Activated CD4-positive, alpha-beta T cell treated with anti-CD3 and anti-CD28 coated beads, Interleukin-2, amount 50 U/mL, for 48 hours (primary cell): ENCODE measurements at places on chromosomes 13 and 19.

- no peak for DNase-seq
Observed at GRCh38 chr19:292281-292884, 1.2 kb upstream of the PLPP2 start.

- DNase-seq = no peak
Observed at GRCh38 chr13:54750521-54750920, 1721.9 kb downstream of the OLFM4 start.

DNA sequence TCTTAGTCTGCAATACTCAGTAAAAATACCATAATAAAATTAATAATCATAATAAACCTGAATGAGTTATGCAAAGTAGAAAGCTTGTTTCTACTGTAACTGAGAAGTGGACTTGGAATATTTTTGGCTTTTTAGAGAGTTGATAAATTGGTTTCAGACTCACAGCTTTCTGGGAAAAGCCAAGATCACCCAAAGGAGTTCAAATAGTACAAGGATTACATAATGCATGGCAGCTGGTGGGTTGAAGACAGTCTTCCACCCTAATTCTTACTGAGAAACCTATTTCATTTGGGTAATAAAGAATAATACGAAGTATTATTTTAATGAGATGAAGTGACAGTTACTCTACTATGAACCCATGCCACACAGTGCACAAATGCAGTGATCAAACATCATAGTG, 139.4 kb upstream of the KLF12 start:
- no peak for DNase-seq

GRCh38 chr19:36152019-36152351, 262 bp downstream of the COX7A1 start:
- no peak for DNase-seq

- no peak for DNase-seq
Observed at GRCh38 chr13:41460930-41461329, 3.6 kb downstream of the RGCC start.

DNA sequence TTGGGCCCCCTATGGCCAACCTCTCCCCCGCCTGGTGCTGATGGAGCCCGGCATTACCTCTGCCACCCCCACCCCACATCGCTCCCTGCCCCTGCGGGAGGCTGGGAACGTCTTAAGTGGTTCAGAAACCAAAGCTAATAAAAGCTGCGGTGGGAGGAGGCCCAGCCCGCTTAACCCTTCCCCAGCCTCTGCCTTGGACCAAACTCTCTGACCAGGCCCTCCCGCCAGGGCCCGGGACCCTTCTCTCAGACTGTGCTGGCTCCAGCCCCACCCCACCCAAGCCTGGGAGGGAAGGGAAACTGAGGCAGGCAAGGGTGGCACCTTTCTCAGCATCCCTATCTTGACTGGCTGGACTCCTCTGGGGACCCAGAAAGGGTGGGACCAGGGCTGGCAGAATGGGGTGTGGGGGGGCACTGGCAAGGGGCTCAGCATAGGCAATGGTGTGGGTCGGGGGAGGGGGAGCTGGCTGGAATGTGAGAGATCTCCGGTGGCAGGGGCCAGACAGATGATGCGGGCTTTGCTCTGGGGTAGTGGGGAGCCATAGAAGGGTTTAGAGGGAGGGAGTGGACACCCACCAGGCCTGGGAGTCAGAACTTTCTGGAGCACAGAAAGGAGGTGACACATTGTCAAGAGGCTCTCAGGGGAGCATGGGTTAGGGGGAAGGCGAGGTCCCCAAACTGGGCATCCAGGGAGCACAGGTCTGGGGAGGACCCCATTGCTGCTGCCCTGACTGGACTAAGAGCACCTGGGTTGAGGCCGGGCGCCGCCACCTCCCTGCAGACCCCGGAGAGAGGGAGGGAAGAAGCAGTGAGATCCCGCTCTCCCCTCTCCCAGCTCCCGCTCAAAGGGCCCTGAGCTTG, 21.9 kb downstream of the SMIM24 start:
- no peak for DNase-seq

GRCh38 chr19:7982103-7982502, 23.3 kb downstream of the ELAVL1 start:
- no peak for DNase-seq

DNA sequence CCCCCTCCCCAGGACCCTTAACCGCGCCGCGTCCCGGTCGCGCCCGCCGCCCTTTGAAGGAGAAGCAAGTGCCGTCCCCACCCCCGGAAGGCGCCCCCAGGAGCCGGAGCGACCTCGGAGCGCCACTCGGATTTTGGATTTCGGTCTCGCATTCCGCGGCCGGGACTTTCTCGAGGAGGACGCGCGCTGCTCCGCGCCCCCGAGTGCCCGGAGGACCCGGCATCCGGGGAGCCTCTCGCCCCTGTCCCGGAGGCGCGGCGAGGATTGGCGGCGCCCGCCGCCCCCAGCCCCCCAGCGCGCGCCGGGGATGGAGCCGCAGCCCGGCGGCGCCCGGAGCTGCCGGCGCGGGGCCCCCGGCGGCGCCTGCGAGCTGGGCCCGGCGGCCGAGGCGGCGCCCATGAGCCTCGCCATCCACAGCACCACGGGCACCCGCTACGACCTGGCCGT, 1.6 kb downstream of the MIDN start:
- DNase-seq = no peak

GRCh38 chr13:95099541-95099940, 201.7 kb downstream of the ABCC4 start:
- no peak for DNase-seq

- DNase-seq = no peak
Observed at GRCh38 chr13:105177265-105177900, 1358.1 kb downstream of the EFNB2 start.

- DNase-seq = no peak
Observed at GRCh38 chr19:12034620-12035019, 859 bp downstream of the ZNF433 start.

- DNase-seq = no peak
Observed at GRCh38 chr19:27935669-27936068, 1277.3 kb downstream of the UQCRFS1 start.

DNA sequence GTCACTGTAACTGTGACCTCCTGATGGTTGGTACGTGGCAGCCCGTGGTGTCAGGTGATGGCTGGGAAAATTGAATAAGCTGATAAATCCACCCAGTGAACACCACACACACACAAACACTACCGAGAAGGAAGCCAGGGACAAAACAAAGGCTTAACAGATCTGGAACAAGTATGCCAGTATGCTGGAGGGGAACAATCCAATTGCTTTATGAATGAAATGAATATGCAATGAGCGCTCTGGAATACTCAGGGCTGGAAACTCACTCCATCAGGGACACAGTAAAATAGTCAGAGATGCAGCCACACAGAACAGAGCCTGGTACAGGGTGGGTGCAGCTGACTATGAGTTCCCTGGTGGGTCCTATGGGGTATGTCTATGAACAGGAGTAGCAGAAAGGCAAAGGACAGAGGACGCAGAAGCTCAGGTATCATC, 16.7 kb downstream of the TMTC4 start:
- no peak for DNase-seq

DNA sequence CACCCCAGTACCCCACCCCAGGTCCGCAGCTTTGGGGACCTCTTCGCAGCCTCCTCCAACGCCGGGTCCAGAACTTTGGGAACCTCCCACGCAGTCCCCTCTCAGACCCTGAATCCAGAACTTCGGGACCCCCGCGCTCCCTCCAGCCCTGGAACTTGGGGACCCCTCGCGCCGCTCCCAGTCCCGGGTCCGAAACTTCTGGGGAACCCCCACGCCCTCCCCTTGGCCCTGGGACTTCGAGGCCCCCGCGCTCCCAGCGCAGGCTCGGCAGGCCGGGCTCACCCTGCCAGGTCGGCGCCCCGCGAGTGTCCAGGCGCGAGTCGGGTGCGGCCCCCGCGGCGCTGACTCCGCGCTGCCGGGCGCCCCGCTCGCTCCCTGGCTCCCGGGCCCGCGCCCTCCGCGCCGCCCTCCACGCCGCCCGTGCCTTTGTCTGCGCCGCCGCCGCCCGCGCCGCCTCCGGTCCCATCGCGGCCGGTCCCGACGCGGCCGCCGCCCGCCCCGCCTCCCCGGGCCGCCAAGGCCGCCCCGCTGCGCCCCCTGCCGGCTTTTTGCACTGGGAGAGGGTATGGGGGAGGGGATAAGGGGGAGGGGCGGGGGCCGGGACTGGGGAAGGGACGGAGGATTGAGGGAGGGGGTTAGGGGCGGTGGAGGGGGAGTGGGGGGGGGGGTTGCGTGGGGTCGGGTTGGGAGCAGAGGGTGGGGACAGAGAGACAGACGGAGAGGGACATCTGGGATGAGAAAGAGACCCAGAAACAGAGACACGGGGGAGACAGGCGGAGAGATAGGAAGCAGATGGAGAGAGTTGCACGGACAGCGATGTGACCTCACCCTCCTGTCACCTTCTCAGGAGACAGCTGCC, at the start of gene HOMER3:
TSS of gene HOMER3 (minus strand) at position 449 of the 859 bp plus-strand sequence. CDS start 2,235 bp downstream, outside the sequence.
- DNase-seq = peak; percentile 83

GRCh38 chr13:48950501-48950875, 25.2 kb upstream of the FNDC3A start:
- DNase-seq = no peak

GRCh38 chr13:23852351-23852750, 36.8 kb downstream of the MIPEP start:
- DNase-seq = no peak

DNA sequence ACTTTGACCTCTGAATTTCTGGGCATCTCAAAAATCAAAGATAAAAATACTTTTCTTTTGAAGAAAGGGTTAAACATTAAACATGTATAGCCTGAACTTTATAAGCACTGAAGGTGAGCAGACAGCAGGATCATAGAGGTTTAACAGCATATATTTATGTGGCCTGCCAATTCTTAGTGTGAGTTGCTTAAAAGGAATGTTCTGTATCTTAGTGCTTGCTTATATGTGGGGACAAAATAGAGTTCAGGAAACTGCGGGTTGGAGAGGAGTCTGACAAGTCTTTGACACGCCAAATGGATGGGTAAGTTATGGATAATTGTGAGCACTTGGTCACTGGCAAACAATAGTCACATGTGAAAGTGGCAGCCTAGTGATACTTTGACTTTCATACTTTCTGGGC, 1419.4 kb upstream of the SPRY2 start:
- no peak for DNase-seq

DNA sequence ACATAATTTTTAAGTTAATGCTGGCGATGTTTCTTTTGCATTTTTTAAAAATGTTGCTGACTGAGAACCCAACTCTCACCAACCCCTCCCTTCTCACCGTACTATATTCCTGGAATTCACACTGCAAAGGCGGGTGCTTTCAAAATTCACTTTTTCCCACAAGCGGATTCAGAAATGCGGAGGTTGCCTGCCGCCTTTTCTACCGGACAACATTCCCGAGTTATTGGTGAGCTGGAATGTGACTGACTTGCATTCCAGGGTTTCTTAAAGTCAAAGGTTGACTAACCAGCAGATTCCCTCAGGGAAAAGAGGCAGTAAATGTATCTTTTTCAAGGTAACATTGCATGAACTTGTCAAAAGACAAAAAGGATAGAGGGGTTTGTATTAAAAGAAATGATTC, 113.3 kb downstream of the RAB20 start:
- DNase-seq = no peak

- DNase-seq = no peak
Observed at GRCh38 chr13:108944760-108945159, 315.3 kb downstream of the MYO16 start.

- DNase-seq = no peak
Observed at GRCh38 chr19:41695745-41696144, 7.7 kb upstream of the CEACAM7 start.

DNA sequence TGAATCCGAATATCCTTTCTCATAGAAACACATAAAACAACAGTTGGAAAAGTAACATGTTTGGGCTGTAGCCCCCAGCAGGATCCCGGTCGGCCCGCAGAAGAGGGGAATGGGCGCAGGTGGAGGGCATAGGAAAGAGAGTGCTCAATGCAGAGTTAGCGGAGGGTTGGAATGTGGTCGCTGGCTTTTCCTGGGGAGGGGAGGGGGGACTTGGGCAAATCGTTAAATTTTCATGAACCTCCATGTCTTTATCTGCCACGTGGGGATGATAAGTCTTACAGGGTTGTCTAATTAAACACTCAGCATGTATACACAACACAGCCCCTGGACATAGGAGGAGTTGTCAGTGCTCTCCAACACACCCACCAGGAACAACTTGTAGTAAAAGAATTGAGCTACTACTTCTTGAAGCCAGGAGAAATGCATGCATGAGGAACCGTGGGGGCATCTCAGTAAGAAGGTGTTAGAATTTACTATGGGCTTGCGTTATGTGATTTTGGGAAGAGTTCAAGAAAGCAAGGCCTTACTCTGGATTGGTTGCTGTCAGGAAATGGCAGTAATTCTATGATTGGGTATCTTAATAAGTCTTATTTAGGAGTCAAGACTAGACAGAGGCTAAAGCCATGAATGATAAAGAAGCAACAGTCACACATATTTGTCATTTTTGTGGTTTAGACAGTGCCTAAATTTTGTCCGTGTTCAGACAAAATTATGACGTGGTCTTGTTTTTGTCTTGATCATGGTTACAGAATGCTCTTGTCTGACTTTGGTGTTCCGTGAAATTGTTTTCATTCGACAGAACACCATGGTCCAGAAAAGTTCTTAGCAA, 671 bp upstream of the SLC46A3 start:
- no peak for DNase-seq

GRCh38 chr13:36815062-36815461, 4.0 kb upstream of the RFXAP start:
- DNase-seq = no peak

- peak; percentile 59 for DNase-seq
Observed at GRCh38 chr19:51259348-51260245, 8.7 kb downstream of the SIGLECL1 start.

- no peak for DNase-seq
Observed at GRCh38 chr19:19873381-19873780, 7.7 kb downstream of the ZNF253 start.

DNA sequence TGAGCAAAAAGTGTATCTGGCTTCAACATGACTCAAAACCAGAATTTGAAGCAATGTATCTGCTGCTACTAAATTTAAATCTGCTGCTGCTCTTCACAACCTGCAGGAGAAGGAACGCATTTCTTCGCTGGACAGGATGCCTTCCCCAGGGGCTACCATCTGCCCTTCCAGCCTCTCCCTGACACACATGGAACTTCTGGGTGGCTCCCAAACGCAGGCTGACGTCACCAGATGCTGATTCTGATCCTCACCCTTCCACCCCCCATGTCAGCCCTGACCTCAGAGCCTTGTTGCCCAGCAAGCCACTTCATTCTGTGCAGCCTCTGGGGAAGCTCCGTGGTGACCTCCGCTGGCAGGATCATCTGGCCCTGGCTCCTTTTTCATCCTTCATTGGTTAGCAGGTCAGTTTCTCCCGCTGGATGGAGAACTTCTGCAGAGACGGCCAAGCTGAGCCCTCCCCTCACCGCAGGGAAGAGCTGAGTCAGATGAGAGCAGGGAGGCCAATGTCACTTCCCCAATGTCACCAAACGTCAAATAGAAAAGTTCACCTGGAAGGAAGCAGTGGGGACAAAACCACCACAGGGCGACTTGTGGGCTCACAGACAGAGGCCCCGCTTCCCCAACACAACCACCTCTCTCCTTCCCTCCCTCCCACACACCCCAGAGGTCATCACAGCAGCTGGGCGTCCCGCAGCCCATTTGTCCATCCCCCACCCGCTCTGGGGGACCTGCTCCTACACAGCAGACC, 14.0 kb upstream of the RAB20 start:
- DNase-seq = no peak

GRCh38 chr19:632579-633067, 714 bp downstream of the POLRMT start:
- peak; percentile 64 for DNase-seq
